ENCODE measurements at places on chromosomes 3 and 15.

DNA sequence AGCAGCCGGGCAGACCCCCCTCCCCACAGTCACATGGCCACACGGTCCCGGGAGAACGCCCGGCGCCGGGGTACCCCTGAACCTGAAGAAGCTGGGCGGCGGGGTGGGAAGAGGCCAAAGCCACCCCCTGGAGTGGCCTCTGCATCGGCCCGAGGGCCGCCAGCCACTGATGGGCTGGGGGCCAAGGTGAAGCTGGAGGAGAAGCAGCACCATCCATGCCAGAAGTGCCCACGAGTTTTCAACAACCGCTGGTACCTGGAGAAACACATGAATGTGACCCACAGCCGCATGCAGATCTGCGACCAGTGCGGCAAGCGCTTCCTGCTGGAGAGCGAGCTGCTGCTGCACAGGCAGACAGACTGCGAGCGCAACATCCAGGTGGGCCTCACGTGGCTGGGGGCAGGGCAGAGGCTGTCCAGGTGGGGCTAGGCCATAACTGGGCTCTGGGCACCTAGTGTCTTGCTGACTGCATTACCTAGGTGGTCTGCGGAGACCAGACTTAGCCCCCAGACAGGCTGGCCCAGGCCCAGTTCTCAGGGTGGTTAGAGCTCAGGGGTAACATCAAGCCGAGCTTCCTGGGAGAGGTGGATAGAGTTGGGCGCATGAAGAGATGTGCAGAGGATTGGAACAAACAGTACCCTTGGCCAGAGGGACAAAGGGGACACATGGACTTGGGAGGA, 6.1 kb downstream of the ZBTB47 start:
- no peak for DNase-seq

DNA sequence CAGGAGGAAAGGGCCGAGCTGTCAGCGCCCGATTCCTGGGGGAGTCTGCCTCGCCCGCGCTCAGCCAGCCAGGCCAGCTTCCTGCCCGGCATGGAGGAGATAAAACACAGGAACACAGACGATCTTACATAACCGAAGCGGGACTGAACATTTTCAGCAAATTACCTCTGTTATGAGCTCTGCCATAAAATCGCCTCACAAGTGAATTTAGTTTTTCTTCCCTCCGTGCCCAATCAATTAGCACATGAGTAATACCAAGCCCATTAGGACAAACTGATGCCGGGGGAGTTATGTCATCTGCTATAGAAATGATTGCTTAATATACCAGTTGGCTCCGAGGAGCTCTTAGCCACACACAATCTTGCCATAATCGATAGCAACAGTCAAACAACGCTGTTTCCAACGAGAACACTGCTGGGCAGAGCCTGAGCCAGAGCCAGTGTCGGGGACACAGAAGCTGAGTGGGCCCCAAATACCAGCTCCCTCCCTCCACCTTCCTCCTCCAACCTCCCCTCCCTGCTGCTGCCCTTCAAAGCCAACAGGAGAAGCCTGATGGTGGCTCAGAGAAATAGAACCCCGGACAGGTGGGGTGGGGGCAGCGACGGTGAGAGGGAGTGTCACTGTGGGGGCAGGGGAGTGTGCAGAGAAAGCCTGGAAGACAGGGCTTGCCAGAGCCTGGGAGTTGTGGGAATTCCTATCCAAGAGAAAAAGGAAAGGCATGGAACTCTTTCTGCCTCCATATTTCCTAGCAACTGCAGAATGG, 279.4 kb upstream of the TLE3 start:
- no peak for DNase-seq

DNA sequence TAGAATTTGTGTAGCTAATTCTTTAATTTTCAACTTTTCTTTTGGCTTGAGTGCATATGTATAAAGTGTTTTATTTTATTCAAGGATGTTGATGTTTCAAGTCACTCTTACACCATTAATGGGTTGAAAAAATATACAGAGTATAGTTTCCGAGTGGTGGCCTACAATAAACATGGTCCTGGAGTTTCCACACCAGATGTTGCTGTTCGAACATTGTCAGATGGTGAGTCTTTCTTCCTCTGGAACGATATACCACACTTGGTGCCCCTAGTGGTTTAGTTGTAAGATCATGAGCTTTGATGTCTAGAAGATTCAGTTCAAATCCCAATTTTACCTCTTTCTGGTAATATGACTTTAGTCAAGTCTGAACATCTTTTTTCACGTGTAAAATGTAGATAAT, 119.3 kb downstream of the HCN4 start:
- DNase-seq, result no peak

- no peak for DNase-seq
Measured at GRCh38 chr3:102141096-102141927, 292.0 kb downstream of the NFKBIZ start.

DNA sequence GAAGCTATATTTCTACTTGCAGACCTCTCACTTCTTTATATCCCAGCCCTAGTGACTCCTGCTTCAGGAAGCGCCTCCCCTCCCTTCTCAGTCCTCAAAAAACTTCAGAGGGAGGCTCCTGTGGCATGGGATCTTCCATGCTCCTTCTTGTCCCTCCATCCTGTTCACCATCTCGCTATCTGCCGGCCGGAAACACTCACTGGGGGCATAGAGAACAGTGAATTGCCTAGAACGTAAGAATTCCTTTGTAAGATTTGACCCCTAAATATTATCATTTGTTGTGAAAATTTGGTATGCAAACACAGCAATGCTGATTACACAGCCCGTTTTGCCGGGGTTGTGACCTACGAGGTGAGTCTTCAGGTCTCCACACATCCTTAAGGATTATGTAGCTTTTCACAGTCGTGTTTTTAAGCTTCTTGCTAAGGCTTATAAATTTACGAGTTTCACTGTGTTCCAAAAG, 218.7 kb upstream of the ATP10A start:
- no peak for DNase-seq

All from effector memory CD4-positive, alpha-beta T cell (primary cell).